ENCODE measurements at places on chromosomes 5 and 9.

- DNase-seq = no peak
Measured at GRCh38 chr5:118042076-118042475, 946.3 kb downstream of the DTWD2 start.

GRCh38 chr9:137085920-137086530, 760 bp upstream of the MAN1B1 start:
- DNase-seq = peak; percentile 52

DNA sequence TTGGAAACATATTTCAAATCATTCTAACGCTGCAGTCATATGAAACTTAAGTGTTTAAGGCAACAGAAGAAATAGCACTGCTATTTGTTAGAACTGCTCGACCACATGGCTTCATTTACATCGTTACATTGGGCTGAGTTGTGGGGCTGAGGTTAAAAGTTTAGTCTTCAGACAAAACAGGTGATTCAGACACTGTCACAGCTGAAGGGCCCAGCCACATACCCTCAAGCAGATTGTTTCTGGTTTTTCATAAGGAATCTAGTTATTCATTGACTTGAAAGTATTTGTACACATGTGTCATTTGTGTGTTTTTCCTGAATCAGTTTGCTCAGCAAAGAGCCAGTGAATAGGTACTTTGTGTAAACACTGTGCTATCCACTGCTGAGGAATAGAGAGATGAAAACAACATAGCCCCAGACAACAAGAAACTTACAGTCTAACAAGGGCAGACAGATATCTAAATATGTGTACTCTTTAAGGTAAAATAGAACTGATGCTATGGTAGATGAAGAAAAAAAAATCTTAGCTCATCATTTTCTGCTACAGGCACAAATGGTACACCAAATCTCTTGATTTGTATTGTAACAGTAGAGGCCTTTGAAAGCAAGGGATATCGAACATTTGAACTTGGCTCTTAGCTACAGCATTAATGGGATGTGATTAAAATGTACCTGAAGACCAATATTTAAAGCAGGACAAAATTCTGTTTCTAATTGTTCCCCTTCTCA, 357.6 kb upstream of the RPS23 start:
- peak; percentile 93 for DNase-seq

DNA sequence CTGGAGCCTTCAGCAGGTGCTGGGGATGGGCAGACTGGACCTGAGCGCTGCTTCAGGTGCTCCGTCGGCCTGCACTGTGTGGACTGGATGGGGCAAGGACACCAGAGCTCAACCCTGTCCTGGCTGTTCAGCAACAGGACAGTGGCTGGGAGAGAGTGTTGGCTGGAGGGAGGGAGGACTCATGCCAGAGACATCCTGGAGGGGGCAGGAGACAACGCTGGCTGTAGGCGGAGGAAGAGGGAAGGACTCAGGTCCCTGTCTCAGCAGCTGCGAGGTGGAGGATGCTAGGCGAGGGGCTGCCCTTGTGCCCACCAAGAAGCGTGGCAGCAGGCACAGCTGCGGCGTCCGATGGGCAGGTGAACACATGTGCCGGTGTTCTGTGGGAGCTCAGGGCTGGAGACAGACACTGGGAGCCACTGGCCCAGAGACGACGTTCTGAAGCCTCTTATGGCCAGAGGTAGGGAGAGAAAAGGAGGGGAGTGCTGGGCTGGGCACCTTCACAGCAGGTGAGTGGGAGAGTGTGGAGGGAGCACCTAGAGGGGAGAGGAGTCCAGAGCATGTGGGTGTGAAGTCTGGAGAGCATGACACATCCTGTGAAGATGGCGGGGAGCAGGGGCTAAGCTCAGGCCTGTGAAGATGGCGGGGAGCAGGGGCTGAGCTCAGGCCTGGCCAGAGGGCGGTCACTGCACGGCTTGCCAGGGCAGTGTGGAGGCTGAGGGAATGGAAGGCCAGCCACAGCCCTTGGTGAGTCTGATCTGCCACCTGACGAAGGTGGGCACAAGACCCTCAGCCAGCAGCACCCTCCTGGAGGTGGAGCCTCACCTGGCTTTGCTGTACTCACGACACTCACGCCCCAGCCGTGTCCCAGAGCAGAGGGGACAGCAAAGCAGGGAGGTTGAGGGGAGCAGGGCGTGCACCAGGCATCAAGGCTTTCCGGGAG, 79.1 kb upstream of the FCN1 start:
- DNase-seq = no peak

- DNase-seq = no peak
Measured at GRCh38 chr5:175516933-175517823, 38.8 kb downstream of the SFXN1 start.

- DNase-seq = no peak
Measured at GRCh38 chr5:136638084-136638483, 272.7 kb upstream of the TRPC7 start.

- peak; percentile 34 for DNase-seq
Measured at GRCh38 chr5:180495292-180495691, 1.1 kb downstream of the CNOT6 start.

Data from mammary epithelial cell (primary cell).